ENCODE measurements at places on chromosomes 5 and 9.

DNA sequence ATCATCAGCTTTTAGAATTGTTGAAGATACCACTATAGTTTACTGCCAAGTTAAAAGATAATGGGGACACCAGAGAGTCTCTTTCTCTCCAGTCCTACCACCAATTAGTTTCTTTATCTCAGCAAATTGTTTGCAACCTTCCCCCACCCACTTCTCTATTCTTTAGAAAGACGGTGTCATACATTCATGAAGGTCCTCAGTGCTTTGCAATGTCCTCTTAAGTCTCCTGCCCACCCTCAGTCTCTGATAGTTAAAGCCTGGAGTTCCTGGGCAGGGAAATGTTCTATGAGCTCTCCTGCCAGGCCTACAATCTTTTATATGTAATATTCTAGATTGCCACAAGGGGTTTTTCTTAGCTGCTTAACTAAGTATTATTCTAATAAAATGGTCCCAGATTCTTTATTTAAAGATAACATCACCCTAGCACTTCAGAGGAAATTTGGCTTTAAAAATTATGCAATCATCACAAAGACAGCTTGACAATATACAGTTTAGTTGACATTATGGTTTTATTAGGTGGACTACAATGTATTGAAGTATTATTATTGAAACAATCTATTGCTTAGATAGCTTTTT, 509.2 kb downstream of the CSNK1G3 start:
- DNase-seq = no peak

- peak; percentile 7 for DNase-seq
Observed at GRCh38 chr9:8857926-8858595, 1058.5 kb upstream of the DMAC1 start.

DNA sequence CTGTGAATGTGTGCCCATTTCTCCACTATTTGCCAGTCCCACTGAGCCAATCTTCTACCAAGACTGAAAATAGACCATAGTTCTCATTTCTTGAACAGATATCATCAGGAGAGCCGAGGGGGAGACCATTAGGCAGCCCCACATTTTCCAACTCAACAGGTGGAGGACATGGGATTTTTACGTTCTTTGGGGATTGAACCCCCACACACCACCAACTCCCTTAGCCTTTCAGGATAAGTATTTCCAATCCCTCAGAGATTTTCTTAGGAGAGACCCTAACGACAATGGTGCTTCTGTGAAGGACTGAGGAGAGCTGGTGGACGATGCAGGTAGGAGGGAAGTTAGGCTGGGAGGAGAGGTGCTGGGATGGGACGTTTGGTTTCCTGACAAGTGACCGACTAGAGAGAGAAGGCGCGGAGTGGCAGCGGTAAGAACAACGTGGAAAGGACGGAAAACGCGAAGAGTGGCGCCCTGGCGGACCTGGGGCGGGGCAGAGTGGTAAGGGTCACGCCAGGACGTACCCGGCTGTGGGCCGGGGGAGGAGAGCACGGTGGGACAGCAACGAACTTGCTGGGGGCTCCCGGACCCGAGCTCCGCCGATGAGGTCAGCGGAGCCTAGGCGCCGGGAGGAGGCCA, 681 bp upstream of the CHSY3 start:
- peak; percentile 35 for DNase-seq

DNA sequence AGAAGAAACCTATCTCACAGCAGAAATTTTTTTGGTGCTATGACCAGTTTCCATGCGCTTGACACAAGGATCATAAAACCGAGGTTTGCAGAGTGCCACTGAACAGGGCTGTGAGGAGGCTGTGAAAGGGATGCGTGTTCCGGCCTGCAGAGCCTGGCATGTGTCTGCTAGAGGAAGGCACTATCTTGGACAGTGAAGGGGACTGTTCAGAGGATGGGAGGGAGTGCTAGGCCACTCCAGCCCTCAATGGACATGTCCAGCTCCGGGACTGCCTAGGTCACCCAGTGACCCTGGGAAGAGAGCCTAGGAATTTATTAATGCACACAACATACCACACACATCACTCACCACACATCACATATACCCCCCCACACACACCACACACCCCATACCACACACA, 275.9 kb downstream of the GADD45G start:
- no peak for DNase-seq

DNA sequence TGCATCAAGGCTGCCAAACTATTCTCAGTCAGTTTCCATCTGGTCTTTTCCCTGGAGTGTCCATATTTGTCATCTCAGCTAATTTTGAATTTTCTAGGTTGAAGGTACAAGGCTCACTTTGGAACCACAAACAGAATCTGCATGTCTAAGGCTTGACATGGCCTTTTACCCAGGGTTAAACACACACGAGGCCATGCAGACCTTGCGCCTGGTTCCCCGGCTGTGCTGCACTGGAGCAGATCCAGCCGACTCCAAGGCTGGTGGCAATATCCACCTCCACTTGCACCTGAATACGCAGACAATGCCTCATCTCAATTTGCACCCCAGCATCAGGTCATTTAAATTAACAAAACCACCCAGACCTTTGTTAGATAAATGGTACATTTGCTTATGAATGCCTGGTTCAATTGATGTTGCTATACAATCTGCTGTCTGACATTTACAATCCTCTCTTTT, 276.2 kb downstream of the HSPA4 start:
- DNase-seq = no peak

DNA sequence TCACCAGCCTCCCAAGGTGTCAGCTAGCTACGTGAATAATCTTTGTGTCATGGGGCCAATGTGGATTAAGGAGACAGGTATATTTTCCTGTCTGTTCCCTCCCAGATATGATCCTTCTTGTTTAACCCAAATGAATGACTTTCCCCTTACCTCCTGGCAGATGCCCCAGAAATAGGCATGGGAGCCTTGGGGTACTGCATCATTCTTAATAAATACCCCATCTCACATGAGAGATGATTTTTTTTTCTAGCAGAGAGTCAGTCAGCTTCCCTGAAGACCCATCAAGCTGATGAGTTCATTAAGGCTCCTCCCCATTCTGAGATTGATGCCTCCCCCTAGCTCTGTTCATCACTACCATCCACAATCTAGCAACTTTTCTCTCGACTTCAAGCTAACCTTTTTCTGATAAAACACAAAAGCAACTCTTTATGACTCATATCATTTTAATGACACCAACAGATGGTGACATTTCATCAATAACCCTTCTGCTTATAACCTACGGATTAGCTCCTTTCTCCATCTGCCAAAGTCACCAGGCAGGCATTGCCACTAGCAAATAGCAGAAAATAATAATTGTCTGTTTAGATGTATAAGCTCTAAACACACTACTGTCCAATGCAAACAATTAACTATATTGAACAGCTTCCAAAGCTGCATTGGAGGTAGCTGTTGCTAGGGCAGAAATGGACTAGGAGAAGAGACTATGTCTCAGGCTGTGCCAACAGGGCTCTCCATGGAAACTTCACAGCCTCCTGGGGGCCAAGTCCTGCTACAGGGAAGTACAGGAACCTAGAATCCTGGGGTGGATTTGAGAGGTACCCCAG, 143.7 kb downstream of the ACER2 start:
- DNase-seq = no peak

- no peak for DNase-seq
Observed at GRCh38 chr9:131107760-131108159, 11.4 kb downstream of the AIF1L start.

GRCh38 chr5:155293605-155294178, 280.1 kb downstream of the KIF4B start:
- no peak for DNase-seq

DNA sequence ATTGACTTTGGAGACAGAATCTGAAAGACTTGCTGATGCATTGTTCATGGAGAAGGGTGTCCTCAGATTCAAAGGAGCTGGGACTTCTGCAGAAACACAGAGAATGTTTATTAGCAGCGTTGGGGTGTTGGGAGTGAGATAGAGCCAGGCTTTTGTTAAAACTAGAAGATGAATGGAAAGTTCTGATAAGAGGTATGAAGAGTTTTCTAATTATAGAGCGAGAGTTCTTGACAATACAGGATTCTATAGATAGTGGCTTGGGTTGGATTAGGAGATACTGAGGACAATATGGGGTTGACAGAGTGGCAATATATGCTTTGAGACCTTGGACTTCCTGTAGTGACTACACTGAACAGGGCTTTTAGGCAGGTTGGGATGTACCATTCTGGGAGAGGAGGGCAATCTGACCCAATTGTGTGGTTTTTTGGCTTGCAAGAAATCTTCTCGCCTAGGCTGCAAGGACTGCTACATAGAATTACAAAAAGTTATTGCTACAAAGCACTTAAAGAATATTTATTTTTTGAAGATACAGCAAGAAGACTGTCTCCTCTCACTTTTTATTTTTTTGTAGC, 83.1 kb downstream of the FER start:
- DNase-seq = no peak

- no peak for DNase-seq
Observed at GRCh38 chr5:149407323-149408251, 28.5 kb upstream of the IL17B start.

GRCh38 chr5:173751266-173751600, 134.8 kb upstream of the BOD1 start:
- no peak for DNase-seq

GRCh38 chr9:4241552-4241951, 58.3 kb downstream of the GLIS3 start:
- no peak for DNase-seq

All from NCI-H526 (cell line).